Activated CD8-positive, alpha-beta memory T cell treated with anti-CD3 and anti-CD28 coated beads for 4 hours (primary cell): ENCODE measurements at places on chromosomes 4 and X.

DNA sequence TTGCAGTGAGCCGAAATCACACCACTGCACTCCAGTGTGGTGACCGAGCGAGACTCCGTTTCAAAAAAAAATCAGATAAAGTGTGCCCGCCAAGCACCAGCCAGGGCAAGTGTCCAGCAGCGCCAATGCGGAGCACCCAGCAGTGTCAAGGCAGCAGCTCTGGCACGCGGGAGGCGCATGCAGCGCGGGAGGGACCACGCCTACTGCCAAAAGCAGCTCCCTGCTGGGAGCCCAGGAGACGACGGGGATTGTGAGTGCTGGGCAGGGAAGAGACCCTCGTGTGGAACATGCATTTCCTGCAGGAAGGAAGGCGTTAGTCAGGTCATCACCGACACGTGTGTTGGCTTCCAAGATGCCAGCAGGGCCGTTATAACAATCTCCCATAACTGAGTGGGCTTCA, 10.4 kb downstream of the FAM53A start:
- DNase-seq = no peak

GRCh38 chr4:66636349-66636748, 909.0 kb downstream of the CENPC start:
- no peak for DNase-seq

- no peak for DNase-seq
Measured at GRCh38 chr4:19130866-19131265, 1109.3 kb upstream of the LCORL start.

DNA sequence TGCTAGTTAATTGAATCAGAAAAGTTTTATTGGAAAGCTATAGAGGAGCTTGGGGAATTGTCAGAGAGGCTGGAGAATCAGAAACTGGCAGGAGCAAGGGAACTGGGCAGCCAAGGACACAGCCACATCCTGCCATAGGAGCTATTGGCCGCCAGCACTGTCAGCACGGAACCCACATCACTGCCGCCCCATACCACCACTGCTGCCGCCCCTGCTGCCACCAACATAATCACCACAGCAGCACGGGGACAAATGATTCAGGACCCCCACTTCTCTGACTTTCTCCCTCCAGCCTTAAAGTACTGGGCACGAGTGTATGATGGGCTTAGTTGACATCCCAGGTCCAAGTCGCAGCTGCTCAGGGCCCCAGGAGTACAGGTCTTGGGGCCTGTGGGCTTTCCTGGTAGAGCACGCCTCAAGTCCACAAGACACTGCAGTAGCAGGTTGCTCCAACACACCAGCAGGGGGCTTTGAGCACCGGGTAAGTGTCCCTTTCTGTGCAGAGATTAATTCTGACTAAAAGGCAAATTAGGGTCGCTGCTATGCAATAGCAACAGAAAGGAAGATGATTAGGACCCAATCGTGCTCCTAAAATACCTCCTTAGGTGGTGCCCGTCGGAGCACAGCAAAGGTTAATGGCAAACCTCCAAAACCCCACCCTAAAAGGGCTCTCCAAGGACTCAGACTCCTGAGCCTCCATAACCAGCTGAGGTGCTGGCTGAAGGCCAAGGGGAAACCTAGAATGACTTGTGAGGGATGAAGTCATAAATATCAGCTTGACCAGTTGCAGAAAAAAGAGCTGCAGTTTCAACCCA, 6.9 kb downstream of the PJA1 start:
- no peak for DNase-seq

DNA sequence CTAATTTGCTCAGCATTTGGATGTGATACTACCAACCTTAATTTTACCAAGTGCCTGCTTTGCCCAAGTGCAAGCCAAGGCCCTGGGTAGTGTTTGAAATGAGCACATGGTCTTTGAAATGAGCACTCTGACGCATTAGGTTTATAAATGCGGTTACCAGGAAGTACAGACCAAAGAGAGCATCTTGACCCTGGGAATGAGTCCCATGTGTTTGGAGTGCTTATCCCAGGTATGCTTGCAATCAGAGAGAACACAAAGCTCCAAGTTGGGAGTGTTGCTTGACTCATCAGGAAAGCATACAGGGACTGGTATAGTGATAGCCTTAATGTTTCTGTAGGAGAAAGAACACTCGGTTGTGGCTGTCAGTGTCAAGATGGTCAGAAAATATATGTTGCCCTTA, 203.6 kb upstream of the MAMLD1 start:
- DNase-seq = no peak

DNA sequence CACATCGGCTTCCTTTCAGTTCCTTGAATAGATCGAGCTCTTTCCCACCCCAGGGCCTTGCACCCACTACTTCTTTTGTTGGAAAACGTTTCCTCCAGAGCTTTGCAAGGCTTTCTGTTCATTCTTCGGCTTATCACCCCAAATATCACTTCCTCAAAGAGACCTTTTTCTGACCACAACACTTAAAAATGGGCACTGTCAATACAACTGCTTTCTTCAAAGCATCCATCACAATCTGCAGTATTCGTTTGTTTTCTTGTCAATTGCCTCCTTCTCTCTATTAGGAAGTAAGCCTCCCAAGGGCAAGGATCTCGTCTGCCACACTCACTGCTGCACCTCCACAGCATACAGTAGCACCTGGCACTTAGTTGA, 17.7 kb upstream of the CENPU start:
- no peak for DNase-seq

- DNase-seq = peak; percentile 41
Measured at GRCh38 chr4:121706595-121707021, 9.8 kb upstream of the ANXA5 start.

GRCh38 chrX:42976746-42977366, 198.9 kb upstream of the PPP1R2C start:
- no peak for DNase-seq

DNA sequence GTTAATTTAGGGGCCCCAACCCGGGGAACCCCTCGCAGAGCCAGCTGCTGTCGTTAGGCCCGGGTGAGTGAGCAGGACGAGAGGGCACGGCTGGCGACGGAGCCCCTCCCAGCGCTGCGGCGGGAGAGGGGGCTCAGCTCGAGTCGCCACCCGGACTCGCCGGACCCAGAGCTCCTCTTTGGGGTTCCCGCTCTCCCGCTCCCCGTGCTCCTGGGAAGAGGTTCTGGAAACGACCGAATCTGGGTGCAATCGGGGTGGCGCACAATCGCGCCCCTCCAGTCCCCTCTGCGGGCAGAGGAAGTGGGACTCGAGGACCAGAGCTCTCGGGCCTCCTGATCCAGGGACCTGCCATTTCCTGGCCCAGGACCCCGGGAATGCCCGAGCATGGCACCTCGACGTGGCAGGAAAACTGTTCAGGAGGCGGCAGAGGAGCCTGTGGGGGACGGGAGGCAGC, 37.3 kb upstream of the ARAF start:
- no peak for DNase-seq

DNA sequence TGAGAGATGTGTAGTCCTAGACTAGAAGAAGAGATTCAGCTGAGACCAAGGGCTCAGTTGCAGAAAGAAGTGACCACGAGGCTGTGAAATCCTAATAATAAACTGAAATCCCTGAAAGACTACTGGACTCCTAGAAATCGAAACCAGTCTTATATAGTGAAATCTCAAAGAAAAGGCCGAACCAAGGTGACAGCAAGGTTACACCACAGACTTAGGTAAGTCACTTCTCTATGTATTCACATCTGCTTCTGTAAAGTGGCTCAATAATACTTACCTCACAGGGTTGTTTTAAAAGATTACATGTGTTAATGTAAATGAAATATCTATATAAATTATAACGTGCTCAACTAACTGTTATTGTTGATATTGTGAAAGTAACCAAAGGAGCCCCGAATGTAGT, 60.3 kb downstream of the ARSJ start:
- DNase-seq = no peak

DNA sequence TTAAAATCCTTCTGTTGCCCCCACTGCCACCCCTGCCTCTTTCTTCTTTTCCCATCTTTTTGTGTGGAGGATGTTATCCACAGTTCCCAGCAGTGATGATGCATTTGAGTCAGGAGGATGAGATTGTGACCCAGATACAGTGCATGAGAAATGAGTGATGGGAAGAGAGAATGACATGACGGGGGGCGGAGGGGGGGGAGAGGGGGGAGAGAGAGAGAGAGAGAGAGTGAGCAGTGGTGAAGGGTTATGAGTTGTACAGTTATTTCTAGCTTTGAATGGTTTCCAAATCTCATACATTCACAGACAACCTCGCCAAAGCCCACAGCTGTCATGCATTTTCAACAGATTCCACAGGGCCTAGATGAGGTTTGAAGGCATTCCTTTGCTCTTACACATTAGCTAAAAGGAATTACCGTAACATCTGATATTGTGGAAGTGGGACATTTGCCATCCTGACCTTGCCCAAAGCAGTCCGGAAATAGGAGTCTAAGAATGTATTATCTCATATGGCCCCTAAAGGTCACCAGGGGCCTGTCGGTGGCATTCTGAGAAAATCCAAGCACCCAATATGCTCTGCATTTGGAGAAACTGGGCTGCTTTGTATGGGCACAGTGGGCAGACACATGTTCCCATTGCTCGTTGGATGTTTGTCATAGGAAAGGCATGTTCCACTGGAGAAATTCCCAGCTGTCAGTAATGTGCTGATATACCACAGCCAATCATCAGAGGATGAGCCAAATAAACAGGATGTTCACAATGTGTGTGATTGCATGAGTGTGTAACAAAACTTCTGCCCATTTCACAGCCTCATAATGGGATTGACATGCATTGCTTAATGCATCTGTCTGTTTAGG, 435.8 kb downstream of the SPRY1 start:
- DNase-seq = no peak

- no peak for DNase-seq
Measured at GRCh38 chr4:42328978-42329377, 68.3 kb upstream of the SHISA3 start.

- DNase-seq = no peak
Measured at GRCh38 chr4:185623444-185624258, 88.3 kb upstream of the PDLIM3 start.

GRCh38 chr4:53127365-53127764, 238.5 kb downstream of the SCFD2 start:
- no peak for DNase-seq

DNA sequence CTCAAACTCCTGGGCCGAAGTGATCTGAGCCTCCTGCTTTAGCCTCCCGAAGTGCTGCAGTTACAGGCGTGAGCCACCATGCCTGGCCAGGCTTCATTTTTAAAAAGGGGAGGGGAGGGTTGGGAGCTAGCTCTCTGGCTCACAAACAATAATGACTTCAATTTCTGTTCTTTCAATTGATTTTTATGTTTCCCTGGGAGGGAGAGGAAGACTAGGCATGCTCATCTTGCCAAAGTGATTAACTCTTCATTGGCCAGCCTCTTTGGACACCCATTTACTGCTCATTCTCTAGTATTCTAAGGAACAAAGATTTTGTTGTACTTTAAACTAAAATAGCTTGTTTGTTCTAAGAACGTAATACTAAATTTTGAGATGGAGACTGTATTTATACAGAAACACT, 43.4 kb upstream of the TRIM2 start:
- DNase-seq = no peak

DNA sequence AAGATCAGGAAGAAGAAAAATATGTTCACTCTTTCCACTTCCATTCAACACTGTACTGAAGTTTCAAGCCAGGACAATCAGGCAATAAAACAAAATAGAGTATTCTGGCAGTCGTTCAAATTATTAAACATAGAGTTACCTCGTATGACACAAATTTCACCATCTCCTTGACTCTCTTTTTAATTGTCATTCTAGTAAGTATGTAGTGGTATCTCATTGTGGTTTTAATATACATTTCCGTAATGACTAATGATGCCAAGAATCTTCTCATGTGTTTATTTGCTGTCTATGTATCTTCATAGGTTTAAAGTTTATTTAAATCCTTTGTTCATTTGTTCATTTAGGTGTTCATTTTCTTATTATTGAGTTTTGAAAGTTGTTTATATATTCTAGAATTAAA, 352.2 kb downstream of the IDS start:
- no peak for DNase-seq

DNA sequence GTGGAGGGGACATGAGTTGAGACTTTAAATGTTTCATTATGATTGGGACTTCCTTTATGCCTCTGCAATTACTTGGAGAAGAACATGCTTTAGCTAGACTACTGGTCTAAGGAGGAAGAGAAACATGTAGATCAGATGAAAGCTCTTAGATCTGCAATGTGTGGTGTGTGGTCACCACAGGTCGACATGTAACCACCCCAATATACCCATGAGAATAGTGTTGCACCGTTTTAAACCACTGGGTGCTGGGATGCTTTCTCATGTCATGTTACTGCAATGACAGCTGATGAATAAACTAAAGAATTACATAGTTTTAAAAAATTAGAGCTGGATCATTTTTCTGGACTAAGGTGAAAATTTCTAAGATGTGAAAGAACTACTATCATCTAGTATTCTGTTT, 1039.7 kb downstream of the RAPGEF2 start:
- DNase-seq = no peak
